ENCODE measurements at places on chromosomes 7 and 10. TPM values are rescaled to one million over a fixed set of nuclear protein-coding genes. Genes with fewer than 3 reads are reported as not detected.

- no peaks in the 10 kb centered on the region for H3K4me1 ChIP-seq
- no peaks in the 10 kb centered on the region for H3K36me3 ChIP-seq
- no peak for DNase-seq
- no peak overlapping the region for H3K27ac ChIP-seq
- no peaks in the 10 kb centered on the region for H3K27me3 ChIP-seq
- no peak overlapping the region for H3K4me3 ChIP-seq
Measured at GRCh38 chr7:145989469-145989868, 127.1 kb upstream of the CNTNAP2 start.

DNA sequence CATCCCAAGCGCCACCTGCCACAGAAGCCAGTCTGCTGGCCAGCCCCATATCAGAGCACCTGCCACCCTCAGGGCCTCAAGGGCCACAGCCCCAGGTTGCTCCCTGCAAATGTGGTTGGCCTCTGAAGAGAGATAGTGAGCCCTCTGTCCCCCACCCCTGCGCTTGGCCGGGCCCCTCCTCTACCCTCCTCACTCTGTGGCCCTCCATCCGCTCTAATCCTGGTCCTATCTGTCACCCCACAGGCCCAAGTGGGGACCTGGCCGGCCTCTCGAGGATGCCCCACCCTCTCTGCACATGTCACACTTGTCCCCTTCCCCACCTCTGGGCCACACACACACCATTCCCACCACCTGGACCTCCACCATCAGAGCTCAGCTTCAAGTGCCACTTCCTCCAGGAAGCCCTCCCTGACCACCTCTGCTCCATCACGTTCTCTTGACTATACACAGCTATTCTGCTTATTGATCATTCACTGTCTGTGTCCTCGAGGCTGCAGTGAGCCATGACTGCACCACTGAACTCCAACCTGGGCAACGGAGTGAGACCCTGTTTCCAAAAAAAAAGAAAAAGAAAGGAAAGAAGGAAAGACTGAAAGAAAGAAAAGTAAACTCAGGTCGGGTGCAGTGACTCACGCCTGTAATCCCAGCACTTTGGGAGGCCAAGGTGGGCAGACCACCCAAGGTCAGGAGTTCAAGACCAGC lies 42.4 kb downstream of the TNRC18 start:
- no peak for DNase-seq
- peaks cover 17% of the 10 kb centered on the region for H3K36me3 ChIP-seq
- H3K4me3 ChIP-seq = no peak overlapping the region
- H3K27ac ChIP-seq = no peak overlapping the region

- peaks cover 33% of the 10 kb centered on the region for H3K4me1 ChIP-seq
- no peak overlapping the region for H3K27ac ChIP-seq
- no peak for DNase-seq
- peaks cover 15% of the 10 kb centered on the region for H3K36me3 ChIP-seq
- H3K27me3 ChIP-seq = no peaks in the 10 kb centered on the region
Measured at GRCh38 chr7:5532536-5533335, 109.1 kb upstream of the TNRC18 start.

DNA sequence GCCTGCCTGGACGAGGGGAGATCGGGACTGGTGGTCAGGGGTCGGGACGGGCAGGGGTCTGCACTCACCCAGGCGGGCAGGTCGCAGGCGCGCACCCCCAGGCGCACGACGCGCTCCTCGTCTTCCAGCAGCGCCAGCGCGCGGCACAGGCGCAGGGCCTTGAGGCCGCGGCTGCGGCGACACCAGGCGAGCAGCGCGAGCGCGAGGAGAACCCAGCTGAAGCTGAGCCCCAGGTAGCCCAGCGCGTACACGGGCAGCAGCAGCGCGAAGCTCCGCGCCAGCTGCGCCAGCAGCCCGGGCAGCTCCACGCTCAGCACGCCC lies 328 bp downstream of the ESYT2 start:
- peak overlapping the region; percentile 87 for H3K27ac ChIP-seq
- H3K4me3 ChIP-seq = peak overlapping the region; percentile 98
- DNase-seq = no peak
- H3K27me3 ChIP-seq = no peaks in the 10 kb centered on the region
- H3K4me1 ChIP-seq = peaks cover 14% of the 10 kb centered on the region

GRCh38 chr7:47952224-47952623 lies 4.0 kb upstream of the PKD1L1 start:
- H3K36me3 ChIP-seq = peaks cover 8% of the 10 kb centered on the region
- H3K4me3 ChIP-seq = no peak overlapping the region
- no peaks in the 10 kb centered on the region for H3K4me1 ChIP-seq
- no peak overlapping the region for H3K27ac ChIP-seq
- no peaks in the 10 kb centered on the region for H3K27me3 ChIP-seq
- DNase-seq = no peak

GRCh38 chr10:128071417-128071782 lies 54.8 kb downstream of the MKI67 start:
- no peak overlapping the region for H3K4me3 ChIP-seq
- peaks cover 8% of the 10 kb centered on the region for H3K4me1 ChIP-seq
- no peaks in the 10 kb centered on the region for H3K27me3 ChIP-seq
- H3K36me3 ChIP-seq = peaks cover 38% of the 10 kb centered on the region
- no peak overlapping the region for H3K27ac ChIP-seq

- H3K36me3 ChIP-seq = no peaks in the 10 kb centered on the region
- peak overlapping the region; percentile 88 for H3K4me3 ChIP-seq
- no peaks in the 10 kb centered on the region for H3K27me3 ChIP-seq
- H3K4me1 ChIP-seq = peaks cover 5% of the 10 kb centered on the region
- peak overlapping the region; percentile 17 for H3K27ac ChIP-seq
- DNase-seq = no peak
Measured at GRCh38 chr7:141551782-141552181, 572 bp downstream of the AGK start.

GRCh38 chr10:112047674-112048073 lies 135.9 kb downstream of the GPAM start:
- no peak overlapping the region for H3K27ac ChIP-seq
- H3K4me3 ChIP-seq = no peak overlapping the region
- no peak for DNase-seq
- H3K4me1 ChIP-seq = peaks cover 6% of the 10 kb centered on the region

DNA sequence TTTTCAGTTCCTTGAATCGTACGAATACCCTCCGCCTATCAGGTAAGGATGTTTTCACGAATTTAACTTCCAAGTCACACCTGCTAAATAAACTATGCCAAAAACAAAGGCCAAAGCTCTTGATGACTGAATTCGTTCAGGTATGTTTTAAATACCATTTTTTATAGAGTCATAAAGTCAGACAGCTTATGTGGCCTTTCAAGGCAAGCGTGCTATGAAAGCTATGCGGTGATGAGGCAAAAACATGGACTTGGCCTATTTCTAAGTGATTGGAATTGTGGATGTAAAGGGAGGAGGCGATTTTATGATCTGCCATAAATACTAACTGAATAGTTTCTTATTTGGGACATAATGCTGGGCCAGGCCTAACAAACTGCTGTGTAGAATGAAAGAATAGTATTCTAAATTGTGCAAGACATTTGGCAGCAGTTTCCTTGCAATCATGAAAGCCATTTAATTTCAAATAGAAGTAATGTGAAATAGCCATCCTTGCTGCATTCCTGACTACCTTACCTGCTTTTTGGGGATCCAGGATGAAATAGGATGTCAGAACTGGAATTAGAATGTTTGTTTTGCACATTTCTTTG lies 14.0 kb downstream of the SLC39A12 start:
- no peak overlapping the region for H3K27ac ChIP-seq
- no peak overlapping the region for H3K4me3 ChIP-seq
- DNase-seq = no peak
- no peaks in the 10 kb centered on the region for H3K27me3 ChIP-seq
- no peaks in the 10 kb centered on the region for H3K36me3 ChIP-seq

The AASS gene
- polyA plus RNA-seq = 6.8 TPM

The HKDC1 gene
- polyA plus RNA-seq = 0.33 TPM

The COL17A1 gene
- 3,374 TPM for polyA plus RNA-seq

The OR9A2 gene
- not detected for polyA plus RNA-seq

The SLC39A12 gene
- polyA plus RNA-seq = 0.03 TPM

Measured in keratinocyte (primary cell).